Osteocyte (in vitro differentiated cells): ENCODE measurements at places on chromosomes 2 and 18. TPM values are rescaled to one million over a fixed set of nuclear protein-coding genes. Genes with fewer than 3 reads are reported as not detected.

The ING5 gene
- total RNA-seq, result 29.4 and 32.0 TPM in 2 replicates

The PXDN gene
- 459 and 488 TPM in 2 replicates for total RNA-seq

The FNDC4 gene
- 9.6 and 10.5 TPM in 2 replicates for total RNA-seq

DNA sequence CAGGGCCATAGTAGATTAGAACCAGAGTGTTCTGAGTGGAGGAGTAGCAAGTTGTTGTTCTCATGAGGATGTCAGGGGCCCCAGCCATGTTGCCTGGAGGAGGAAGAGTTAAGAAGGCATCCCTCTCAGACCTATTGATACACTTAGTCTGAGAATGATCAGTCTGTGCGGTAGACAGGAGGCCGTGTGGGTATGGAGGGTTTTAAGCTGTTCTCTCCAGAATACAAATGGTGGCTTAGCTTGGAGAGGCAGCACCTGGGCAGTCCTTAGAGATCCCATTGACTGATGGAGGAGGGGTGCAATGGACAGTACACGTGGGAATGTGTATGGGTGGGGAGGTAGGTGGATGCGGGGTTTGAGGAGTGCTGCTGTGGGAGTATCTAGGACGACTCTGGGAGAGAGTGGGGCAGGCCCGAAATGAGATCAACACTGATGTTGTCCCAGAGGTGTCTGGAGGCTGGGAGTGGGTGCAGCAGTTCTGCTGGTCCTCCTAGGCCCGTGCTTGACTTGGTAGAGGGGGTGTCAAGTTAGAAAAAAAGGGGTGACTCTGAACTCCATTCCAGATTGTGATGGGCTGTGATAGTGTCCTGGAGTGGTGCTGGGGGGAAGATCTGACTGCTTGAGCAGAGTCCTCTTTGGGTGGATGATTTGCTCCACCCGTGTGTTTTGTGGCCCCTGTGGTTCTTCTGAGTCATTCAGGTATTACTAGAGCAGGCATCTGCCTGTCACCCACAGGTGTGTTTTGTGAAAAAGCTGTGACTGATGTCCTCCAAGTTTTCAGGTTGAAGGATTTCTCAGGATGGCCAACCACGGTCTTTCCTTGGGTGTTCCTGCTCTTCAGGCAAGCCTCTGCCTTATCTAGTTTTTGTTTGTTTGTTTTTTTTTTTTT, 44.7 kb downstream of the C2orf42 start:
- no peak for DNase-seq

- DNase-seq, result no peak
Observed at GRCh38 chr18:39494211-39494896, 1928.8 kb upstream of the CELF4 start.

DNA sequence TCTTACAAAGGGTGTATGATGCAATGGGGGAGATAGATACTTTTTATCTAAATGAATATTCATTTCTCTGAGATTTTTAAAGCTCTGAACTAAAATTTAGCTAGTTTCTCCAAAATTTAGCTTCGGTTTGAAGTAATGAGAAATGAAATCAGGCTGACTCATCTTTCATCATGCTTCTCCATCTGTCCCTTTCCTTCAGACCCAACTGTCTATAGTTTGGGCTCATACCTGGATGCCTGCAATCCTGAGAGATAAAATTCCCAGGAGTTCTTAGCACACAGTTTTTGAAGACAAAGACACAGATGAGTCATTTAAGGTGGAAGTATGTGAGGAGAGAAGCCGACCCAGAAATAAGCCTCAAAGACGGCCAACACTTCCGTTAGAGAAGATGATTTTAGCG, 336.4 kb upstream of the CDH20 start:
- no peak for DNase-seq
